HFFc6 (cell line): ENCODE measurements at places on chromosomes 5 and 9. TPM values are rescaled to one million over a fixed set of nuclear protein-coding genes. Genes with fewer than 3 reads are reported as not detected.
A peak's percentile ranks its signal among the peaks of the same experiment; 100 is the strongest.

FOXD1 gene
- 39.8 and 42.7 TPM in 2 replicates for total RNA-seq

POLK gene
- 25.5 and 30.4 TPM in 2 replicates for total RNA-seq

DBH gene
- not detected in 2 replicates for total RNA-seq

MLANA gene
- total RNA-seq = not detected in 3 replicates

RANBP3L gene
- total RNA-seq = not detected in 3 replicates

PHYHD1 gene
- 6.1 to 13.9 TPM (median 6.2 TPM) in 3 replicates for total RNA-seq

NKD2 gene
- not detected in 3 replicates for total RNA-seq

PTPDC1 gene
- 2.2 to 2.9 TPM (median 2.8 TPM) in 3 replicates for total RNA-seq

CYSRT1 gene
- total RNA-seq = 0.29 to 0.97 TPM (median 0.71 TPM) in 3 replicates

- DNase-seq = no peak
Measured at GRCh38 chr5:160979385-160979784, 127.4 kb upstream of the ATP10B start.

GRCh38 chr5:58346041-58346440 is 113.8 kb downstream of the PLK2 start:
- DNase-seq = no peak

GRCh38 chr5:34930462-34930844 is 1.1 kb downstream of the DNAJC21 start:
- DNase-seq = peak; percentile 63

- DNase-seq = no peak
Measured at GRCh38 chr9:116057371-116057770, 96.2 kb upstream of the PAPPA start.

- DNase-seq = no peak
Measured at GRCh38 chr5:40385544-40385943, 294.2 kb upstream of the PTGER4 start.

GRCh38 chr5:175606409-175606808 is 51.5 kb upstream of the HRH2 start:
- DNase-seq = no peak

GRCh38 chr9:111621895-111622480 is 9.1 kb upstream of the DNAJC25 start:
- peak; percentile 33 for DNase-seq

DNA sequence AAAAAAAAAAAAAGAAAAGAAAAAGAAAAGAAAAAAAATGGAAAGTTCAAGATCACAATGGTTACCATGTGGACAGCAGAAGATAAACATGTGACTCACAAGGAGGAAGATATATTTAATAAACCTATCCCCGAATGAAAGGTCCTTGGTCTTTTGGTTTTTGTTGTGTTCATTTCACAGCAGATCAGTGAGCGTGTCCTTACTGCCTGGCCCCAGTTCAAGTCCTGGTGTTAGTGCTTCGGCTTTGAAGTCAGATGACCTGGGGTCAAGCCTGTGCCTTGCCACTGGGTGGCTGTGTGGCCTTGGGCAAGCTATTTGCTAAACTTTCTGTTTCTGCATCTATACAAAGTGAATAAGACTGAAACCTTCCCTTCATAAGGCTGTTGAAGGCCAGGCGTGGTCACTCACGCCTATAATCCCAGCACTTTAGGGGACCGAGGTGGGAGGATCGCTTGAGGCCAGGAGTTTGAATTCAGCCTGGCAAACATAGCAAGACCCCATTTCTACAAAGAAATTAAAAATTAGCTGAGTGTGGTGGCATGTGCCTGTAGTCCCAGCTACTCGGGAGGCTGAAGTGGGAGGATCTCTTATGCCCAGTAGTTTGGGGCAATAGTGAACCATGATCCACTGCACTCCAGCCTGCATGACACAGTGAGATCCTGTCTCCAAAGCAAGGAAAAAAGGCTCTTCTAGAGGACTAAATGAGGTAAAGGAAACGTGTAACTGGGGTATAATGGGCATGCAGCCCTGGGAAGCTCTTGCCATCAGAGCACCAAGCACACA is 94.5 kb upstream of the SPATA31D4 start:
- DNase-seq = peak; percentile 19

DNA sequence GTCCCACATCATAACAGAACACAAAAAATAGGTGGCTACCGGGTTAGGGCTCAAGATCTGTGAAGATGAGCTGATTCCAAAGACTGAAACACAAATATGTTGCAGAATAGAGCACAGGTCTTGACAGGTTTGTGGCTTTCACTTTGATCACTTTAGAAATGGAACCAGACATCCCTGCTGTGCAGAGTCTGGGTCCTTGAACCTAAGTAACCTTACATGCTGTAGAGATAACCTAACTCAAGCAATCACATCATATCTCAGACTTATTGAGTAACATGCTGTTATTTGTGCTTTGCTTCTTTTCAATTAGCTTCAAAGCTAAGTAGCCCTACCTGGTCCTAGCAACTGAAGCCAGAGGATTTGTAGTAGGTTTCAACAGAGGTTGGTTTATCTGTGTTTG is 24.3 kb downstream of the FBXW2 start:
- no peak for DNase-seq

GRCh38 chr5:115190388-115190787 is 20.7 kb upstream of the TRIM36 start:
- no peak for DNase-seq
